Stimulated activated CD4-positive, alpha-beta T cell treated with anti-CD3 and anti-CD28 coated beads, Interleukin-12 subunit alpha, Interleukin-12 subunit beta, amount 100 ng/mL, for 24 hours (primary cell): ENCODE measurements at places on chromosomes 7 and 10.

DNA sequence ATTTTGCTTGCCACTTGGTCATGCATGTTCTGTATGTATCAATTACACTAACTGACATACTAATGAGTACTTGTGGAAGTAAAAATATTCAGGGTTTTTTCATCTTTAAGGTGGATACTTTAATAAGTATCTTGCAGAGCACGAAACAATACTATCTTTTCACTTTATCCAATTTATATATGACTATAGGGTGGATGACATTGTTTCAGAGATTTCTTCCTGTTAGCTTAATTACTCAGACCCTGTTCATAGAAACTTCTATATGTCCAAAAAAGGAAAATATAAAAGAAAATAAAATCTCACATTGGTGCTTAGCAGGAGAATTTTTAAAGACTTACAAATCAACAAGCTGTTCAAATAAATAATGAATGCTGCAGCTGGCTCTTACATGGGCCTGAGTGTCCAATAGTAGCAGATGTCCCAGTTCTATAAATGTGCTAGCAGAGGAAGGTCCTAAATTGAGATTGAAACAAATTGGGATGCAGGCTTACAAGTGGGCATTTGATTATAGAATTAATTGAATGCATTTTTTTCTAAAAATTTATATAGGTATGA is 91.5 kb upstream of the THSD7A start:
- DNase-seq: no peak

GRCh38 chr7:100220586-100221230 is 959 bp downstream of the PVRIG start:
- DNase-seq: no peak

DNA sequence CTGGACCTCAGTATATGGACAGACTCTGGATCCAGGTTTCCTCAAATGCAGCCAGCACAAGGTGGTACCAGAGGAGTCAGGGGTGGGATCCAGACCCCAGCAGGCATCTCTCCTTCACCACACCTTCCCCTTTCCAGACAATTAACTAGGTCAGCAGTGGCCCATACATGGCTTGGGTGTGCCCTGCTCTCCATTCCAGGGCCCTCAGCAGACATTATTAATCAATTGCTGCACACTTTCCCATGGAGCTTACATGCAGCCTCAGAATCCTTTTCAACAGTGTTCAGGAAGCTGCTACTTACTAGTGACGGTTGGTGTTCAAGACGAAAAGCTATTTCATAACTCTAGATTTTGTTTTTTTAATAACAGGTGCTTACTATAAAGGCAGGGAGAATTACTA is 6.0 kb downstream of the COL13A1 start:
- DNase-seq: no peak

DNA sequence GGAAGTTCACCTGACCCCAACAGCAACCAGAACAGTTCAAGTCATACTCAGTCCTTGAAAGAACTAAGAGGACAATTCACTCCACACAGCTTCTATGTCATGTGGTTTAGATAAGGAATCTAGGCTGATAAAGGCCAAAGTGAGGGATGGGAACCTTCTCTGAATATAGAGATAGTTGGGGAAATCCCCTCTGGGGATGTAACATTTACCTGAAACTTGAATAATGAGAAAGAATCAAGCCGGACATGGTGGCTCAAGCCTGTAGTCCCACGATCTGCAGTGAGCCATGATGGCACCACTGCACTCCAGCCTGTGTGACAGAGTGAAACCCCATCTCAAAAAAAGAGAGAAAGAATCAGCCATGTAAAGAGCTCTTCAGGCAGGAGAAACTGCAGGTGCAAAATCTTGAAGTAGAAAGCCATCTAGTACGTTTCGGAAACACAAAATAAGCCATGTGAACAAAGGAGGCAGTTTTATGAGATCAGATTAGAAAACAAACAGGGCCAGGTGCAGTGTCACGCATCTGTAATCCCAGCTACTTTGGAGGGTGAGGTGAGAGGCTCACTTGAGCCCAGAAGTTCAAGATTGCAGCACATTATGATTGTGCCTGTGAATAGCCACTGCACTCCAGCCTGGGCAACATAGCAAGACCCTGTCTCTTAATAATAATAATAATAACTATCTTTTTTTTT is 4.5 kb upstream of the DNMBP start:
- no peak for DNase-seq

- no peak for DNase-seq
These were observed 53.9 kb downstream of the IMMP2L start for GRCh38 chr7:111508387-111508786.

GRCh38 chr7:57653262-57653830 is 203.4 kb downstream of the ZNF716 start:
- no peak for DNase-seq

DNA sequence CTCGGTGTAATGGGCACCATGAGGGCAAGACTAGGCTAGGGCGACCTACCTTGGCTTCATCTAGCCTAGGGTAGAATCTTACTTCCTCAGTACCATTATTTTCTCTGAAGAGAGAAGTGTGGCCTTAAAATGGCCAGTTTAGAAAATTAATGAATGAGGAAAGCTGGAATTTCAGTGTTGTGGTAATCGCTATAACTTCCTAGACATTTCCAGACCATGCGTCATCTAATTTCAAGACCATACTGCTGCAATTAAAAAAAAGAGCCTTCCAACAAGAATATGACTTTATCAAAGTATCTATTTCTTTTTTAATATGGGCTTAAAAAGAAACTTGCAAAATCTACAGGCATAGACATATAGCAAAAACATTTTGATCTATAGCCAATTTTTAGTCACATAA is 68.5 kb downstream of the CPVL start:
- no peak for DNase-seq

- DNase-seq: peak; percentile 15
These were observed at the start of gene FGL2 for GRCh38 chr7:77199013-77199966. TSS of gene FGL2 (minus strand) at chr7:77199819. CDS start at chr7:77199793, 26 bp downstream.

DNA sequence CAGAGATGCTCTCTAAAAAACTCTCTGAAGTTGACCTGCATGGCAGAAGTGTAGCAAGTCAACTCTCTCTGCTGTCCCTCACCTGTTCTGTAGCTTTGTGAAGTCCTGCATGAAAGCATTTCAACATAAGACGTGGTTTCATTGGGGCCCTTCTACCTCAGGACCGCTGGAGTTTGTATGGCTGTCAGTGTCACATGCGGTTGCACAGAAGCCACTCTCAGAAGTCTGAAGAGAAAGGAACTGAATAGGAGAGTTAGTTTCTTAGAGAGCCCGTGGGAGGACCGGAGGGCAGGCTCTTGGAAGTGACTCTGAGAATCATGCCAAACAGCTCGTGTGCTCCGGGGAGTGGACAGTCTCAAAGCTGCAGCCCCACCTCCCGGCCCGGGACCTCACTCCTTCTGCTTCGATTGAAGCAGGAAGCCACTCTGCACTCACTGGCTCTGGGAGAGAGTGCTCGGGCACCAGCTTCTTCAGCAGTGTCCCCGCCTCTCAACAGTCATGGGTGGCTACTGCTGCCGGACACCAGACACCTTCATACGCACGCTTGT is 486.7 kb downstream of the SDK1 start:
- no peak for DNase-seq

DNA sequence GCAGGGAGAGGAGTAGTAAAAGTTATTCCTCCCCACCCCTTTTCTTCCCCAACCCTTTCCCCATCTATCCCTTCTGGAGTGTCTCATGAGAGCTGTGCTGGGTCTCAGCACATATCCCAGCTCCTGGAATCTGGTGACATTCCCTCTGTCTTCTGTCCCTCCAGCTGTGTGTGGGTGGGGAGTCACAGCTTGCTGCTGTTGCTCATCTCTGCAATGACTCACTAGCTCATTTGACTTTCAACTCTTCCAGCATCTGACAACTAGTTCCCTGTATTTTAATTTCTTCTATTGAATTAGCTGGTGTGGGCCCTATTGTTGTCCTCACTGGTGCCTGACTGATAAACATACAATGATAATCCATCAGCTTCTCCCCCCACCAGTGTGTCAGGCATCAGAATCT is 198.9 kb upstream of the AUTS2 start:
- no peak for DNase-seq

GRCh38 chr10:29873941-29874484 is 185.4 kb downstream of the JCAD start:
- no peak for DNase-seq

DNA sequence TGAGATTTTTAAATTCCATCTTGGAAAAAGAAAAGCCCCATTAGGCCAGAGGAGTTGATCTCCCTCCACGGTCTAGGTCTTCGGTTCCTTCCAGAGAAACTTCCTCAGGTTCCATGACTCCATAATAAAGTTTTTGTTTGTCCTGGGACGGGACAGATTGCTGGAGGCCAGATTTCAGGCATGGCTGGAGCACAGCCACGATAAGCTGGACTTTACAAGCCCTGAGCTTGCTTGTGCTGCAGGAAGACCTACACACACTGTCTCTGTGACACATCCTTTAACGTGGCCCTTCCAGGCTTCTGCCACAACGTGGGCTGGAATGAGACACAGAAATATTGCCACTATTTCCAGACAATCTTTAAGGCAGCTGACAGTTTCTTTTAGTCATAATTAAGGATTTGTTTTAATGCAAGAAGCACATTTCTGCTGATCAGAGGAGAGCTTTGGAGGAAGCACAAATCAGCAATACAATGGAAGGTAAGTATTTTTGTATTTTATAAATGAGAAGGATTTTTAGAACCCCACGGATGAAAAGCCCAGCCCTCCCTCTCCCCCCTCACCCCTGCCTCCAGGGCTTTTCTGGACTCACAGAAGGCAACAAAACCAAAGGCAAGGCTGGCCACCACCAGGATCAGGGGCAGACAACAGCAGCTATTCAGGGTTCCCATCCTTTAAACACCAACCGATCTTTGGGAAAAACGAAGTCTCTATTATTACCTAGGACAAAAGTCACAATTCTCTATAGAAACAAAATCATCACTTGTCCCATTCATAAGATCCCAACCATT is 6.5 kb downstream of the CTBP2 start:
- no peak for DNase-seq

GRCh38 chr10:113225903-113226302 is 275.9 kb downstream of the TCF7L2 start:
- no peak for DNase-seq

DNA sequence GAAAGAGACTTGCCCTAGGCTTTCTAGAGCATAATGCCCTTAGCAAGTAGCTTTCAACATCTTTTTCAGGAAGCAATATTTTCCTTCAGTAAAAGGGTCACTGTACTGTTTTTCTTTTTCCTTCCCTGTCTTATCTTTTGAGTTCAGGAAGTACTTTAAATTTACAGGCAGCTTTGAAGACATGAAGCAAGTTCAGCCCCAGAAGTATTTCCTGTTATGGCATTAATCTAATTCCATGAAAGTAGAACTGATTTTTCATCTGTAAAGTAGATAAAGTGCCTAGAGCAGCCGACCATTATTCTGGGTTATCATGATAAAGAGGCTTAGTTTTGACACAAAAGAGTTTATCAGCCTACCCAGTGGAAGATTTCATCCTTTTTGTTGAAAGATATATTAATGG is 288.2 kb downstream of the ADK start:
- no peak for DNase-seq

- DNase-seq: no peak
These were observed 25.7 kb downstream of the FOXL3 start for GRCh38 chr7:315516-316265.

GRCh38 chr10:129506101-129506797 is 39.2 kb downstream of the MGMT start:
- no peak for DNase-seq

- DNase-seq: no peak
These were observed 69.8 kb upstream of the GNA12 start for GRCh38 chr7:2913760-2914387.

- DNase-seq: no peak
These were observed 252.7 kb upstream of the FERD3L start for GRCh38 chr7:19397911-19398310.

GRCh38 chr10:113565364-113565763 is 12.5 kb downstream of the HABP2 start:
- no peak for DNase-seq

- no peak for DNase-seq
These were observed 21.6 kb upstream of the ZFAND2A start for GRCh38 chr7:1181640-1182039.

DNA sequence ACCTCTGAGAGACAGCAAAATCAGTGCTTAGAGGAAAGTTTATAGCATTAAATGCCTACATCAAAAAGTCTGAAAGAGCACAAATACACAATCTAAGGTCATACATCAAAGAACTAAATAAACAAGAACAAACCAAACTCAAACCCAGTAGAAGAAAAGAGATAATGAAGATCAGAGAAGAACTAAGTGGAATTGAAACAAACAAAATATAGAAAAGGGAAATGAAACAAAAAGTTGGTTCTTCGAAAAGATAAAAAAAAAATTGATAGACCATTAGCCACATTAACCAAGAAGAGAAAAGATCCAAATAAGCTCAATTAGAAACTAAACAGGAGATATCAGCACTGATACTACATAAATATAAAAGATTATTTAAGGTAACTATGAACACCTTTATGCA is 280.0 kb upstream of the NRG3 start:
- no peak for DNase-seq
